ENCODE measurements at places on chromosomes 5 and 9. TPM values are rescaled to one million over a fixed set of nuclear protein-coding genes. Genes with fewer than 3 reads are reported as not detected.
A peak's percentile ranks its signal among the peaks of the same experiment; 100 is the strongest.

DNA sequence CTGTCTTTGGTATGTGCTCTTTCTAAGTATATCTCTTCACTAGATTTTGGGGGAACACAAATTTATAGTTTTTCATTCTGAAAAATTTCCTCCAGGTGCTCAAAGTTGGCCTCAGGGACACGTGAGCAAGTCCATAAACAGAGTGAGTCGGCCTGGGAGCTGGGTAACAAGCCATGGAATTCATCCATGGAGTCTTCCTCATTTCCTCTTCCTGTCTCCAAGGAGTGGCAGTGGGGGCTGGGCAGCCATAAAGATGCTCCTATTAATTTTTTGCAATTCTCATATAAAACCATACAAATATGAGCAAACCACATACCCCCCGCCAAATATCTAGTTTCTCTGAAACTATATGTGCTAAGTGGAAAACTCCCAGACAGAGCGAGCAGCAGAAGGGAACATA is 136.6 kb upstream of the OTULINL start:
- no peak for DNase-seq

- DNase-seq, result no peak
These were observed 76.3 kb upstream of the PCA3 start for GRCh38 chr9:76687861-76688391.

GRCh38 chr5:181059297-181060230 is 19.5 kb downstream of the BTNL9 start:
- no peak for DNase-seq

DNA sequence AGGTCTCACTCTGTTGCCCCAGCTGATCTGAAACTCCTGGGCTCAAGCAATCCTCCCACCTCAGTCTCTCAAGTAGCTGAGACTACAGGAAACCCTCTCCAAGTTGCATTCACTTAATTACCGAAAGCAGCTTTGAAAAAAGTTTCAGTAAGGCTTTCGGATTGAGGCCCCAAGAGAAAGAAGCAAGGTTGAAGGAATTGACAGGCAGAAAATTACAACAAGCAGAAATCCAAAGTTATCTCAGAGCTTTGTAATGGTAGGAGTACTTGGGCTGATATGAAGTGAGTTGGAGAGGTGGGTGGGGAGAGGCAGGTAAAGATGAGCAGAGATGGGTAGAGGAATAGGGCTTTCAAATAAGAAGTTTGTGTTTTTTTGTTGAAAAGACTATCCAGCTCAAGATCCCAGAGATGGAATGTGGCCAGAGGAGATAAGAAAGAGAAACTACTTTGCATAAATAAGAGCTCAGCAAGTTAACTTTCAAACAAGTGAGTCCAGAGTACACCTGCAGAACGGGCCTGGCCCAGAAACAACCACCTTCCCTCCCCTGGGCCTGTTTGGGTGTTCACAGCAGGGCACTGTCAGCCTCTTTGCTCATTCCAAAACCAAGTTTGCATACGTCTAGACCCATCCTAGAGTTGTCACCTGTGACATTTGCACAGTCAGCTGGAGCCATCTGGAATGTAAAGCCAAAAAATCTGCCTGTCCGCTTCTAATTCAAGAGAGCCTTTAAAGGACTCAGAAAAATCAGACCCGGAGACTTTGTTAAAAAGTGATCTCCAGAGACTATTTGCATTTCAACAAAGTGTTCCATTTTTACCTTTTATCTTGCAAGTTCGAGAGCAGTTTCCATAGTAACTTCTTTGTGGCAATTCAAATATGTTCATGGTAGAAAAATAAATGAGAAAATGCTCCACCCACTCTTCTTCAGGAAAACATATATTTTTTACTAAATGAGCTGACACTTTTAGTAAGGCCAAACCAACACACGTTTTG is 2.2 kb upstream of the CLINT1 start:
- DNase-seq, result no peak

GRCh38 chr5:115465431-115465830 is 79.1 kb downstream of the FEM1C start:
- no peak for DNase-seq

- DNase-seq, result no peak
These were observed 102.3 kb downstream of the ZNF608 start for GRCh38 chr5:124644138-124644537.

GRCh38 chr5:74441616-74442015 is 198.9 kb downstream of the ENC1 start:
- no peak for DNase-seq

DNA sequence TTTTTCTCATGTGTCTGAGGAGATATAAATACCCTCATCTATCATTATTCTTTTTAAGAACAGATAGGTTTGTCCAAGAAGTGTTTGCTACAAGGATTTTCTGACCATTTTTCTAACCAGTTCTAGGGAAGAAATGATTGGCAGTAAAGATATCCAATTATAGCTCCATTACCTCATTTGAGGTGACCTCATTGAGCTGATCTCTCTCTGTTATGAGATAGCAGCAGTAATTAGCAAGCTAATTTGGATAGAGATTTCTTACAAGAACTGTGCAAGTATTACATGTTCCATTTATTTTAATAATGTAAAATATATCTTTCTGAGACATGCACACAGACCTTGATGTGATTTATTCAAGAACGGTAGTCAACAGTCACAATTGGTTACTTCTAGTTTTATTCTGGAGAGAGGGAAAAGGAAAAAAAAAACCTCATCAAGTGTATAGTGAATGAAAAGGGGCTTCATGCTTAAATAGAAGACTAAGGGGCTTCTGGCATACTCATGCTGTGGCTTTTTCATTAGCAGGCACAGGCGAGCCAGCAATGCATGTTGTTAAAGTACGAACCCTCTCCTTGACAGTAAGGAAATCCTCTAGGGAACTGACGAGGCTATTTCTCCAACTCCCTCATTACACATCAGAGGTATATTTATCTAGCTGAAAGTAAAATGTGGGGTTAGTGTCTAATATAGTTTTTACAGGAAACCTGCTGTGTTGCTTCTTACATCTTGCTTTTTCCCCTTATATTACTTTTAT is 127.3 kb downstream of the NUDT12 start:
- no peak for DNase-seq

- DNase-seq, result no peak
These were observed 57.0 kb upstream of the BOD1 start for GRCh38 chr5:173673295-173674101.

GRCh38 chr9:124551472-124552272 is 44.5 kb upstream of the NR5A1 start:
- DNase-seq, result peak; percentile 30

DNA sequence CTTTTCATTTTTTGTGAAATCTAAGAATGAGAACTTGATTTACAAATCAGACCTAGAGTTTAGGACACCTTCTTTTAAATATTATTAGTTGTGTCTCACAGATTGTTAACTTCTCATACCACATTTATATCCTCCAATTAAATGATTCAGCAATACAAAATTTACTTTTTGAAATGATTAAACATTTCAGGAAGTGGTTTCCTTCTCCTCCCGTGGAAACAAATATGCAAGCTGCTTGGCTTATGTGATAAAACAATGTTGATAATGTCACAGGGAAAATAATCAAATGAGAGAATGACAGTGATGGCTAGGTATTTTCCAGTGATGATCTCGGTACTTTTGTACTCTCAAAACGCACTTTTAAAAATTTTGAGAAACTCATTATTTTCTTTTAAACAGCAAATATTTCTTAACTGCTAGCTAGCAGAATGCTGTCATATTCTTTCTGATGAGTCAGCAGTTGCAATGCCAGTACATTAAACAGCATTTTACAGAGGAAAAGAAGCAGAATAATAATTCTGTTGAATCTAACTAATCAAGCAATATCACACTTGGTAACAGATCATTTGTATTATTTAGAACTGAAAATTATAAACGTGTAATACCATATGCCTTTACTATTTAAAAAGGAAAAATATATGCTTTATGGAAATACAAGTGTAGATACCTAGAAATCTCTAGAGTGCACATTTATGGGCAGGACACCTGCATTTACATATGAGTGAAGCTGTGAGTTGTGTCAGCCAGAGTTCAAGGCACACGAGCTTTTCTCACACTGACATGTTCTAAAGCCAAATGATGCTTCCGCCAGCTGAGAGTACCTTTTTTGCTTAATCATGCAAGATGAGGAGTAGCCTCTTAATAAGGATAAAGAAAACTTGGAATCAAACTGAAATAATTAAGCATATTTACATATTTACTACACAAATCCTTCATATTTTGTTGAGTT is 53.6 kb upstream of the CDH18 start:
- DNase-seq, result no peak

DNA sequence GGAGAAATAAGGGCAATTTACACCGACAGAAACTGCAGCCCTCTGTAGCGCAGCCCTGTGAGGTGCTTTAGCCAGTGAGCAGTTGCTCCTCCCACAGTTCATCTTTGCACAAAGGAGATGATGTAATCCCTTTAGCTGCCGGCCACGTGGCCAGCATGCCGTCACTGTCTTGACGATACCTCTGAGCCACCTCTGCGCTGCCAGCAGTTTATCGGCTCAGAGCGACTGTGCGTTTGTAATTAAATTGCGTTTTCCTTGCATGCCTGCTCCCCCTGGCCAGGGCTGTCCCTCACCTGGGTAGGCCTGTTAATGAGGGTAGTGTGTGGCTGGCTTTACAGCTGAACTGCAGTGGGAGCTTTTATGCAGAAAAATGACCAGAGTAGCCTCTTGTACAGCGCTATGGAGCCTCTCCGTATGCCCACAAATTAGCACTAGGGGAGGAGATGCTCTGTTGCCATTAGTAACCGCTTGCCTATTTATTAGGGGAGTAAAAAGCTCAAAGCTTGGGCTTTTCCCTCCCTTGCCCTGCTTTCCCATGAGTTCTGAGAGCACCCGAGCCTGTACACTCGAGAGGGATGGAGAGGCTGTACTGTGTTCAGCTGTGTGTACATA is 107.0 kb downstream of the TRIO start:
- DNase-seq, result no peak

- DNase-seq, result no peak
These were observed 122.6 kb downstream of the TRIM32 start for GRCh38 chr9:116809656-116810055.

- DNase-seq, result no peak
These were observed 372.4 kb downstream of the MAT2B start for GRCh38 chr5:163877865-163878264.

DNA sequence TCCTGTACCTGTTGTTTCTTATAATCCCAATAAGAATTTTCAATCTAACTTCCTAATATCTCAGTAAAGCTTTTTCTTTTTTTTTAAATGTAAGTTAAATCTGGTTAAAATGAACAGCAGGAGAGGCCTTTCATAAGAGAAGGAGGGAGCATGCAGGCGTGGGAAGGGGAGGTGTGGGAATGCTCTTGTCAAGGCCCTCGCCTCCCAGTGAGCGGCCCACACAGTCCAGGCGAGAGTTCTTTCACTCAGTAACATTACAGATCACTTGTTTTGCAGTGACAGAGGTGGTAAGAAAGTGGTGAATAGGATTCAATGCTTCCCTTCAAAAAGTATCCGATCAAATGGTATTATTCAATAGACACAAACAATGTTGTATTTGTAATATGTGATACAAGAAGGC is 125.0 kb downstream of the EPB41L4A start:
- no peak for DNase-seq

- DNase-seq, result no peak
These were observed 6.2 kb downstream of the NPDC1 start for GRCh38 chr9:137039611-137040366.

- DNase-seq, result no peak
These were observed 74.9 kb downstream of the CAMK4 start for GRCh38 chr5:111299067-111299481.

DNA sequence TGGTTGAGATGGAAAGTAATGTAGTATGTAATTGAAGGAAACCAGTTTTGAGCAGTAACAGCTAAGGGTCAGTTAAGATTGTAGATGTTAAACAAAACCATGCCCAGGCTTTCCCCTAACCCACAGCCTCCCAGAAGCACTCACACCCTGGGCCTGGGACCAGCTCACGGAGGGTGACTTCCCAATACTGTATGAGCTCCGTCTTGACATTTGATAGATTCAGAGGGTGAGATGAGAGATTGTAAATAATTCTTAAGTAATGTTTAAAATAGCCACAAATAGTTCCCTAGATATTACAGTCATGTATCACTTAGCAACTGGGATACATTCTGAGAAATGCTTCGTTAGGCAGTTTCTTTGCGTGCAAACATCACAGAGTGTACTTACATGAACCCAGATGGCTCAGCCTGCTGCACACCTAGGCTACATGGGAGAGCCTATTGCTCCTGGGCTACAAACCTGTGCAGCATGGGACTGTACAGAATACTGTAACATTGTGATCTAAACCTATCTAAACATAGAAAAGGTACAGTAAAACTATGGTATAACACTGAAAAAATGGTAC is 140.7 kb downstream of the FANCC start:
- DNase-seq, result no peak

GRCh38 chr9:6667633-6668280 is 22.2 kb upstream of the GLDC start:
- DNase-seq, result no peak

GRCh38 chr5:96703384-96703920 is 41.3 kb downstream of the CAST start:
- DNase-seq, result peak; percentile 72

The OR13C5 gene
- total RNA-seq, result not detected

The PLGRKT gene
- total RNA-seq, result 32.0 TPM

The ADAMTSL1 gene
- not detected for total RNA-seq

The SLCO6A1 gene
- not detected for total RNA-seq

The FBLL1 gene
- total RNA-seq, result 0.20 TPM

Data from activated CD4-positive, alpha-beta memory T cell treated with anti-CD3 and anti-CD28 coated beads, Interleukin-2, amount 10 ng/mL, durations not matched to agents 7 days and 5 days (primary cell).